ENCODE measurements at places on chromosomes 1 and 21. TPM values are rescaled to one million over a fixed set of nuclear protein-coding genes. Genes with fewer than 3 reads are reported as not detected.

The MCOLN3 gene
- not detected for total RNA-seq

The HRNR gene
- total RNA-seq, result not detected

The GNAT2 gene
- total RNA-seq, result not detected

The LY9 gene
- not detected for total RNA-seq

The CHAF1B gene
- total RNA-seq, result 0.46 TPM

The RCSD1 gene
- total RNA-seq, result 50.2 TPM

The BTG3 gene
- total RNA-seq, result 3.4 TPM

The BNIPL gene
- total RNA-seq, result 0.21 TPM

The SHISAL2A gene
- not detected for total RNA-seq

The GBP2 gene
- total RNA-seq, result 10.2 TPM

The CHI3L1 gene
- 0.39 TPM for total RNA-seq

The F13B gene
- not detected for total RNA-seq

The LCE1D gene
- total RNA-seq, result not detected

The LIN28A gene
- not detected for total RNA-seq

The DSCAM gene
- not detected for total RNA-seq

The UBXN10 gene
- 2.5 TPM for total RNA-seq

The OPRD1 gene
- not detected for total RNA-seq

DNA sequence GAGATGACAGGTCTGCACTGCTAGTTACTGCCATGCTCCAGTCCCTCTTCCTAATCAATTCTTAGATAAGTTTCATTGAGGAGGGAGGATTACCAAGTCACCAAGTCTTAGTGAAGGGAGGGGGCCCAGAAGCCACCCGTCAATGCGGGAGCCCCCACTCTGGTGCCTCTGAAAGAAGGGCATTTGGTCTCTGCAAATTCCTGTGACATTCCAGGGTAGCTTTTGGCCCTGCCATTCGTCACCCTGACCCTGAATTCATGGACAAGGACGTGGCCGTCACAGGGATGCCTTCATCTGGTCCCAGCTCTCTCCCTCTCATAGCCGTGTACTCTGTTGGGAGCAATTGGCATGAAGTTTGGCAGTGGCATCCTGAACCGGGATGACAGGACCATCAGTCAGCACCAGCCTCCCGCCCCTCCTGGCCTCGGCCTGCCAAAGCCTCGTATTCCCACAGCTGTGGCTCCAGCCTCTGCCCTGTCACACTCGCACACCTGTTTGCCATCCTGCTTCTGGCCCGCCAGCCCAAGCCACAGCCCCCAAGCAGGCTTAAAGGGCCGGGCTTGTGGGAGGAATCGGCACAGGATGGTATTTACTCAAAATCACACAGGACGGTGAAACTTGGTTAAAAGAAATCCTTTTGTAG, 150.7 kb downstream of the CLIC6 start:
- DNase-seq, result no peak

DNA sequence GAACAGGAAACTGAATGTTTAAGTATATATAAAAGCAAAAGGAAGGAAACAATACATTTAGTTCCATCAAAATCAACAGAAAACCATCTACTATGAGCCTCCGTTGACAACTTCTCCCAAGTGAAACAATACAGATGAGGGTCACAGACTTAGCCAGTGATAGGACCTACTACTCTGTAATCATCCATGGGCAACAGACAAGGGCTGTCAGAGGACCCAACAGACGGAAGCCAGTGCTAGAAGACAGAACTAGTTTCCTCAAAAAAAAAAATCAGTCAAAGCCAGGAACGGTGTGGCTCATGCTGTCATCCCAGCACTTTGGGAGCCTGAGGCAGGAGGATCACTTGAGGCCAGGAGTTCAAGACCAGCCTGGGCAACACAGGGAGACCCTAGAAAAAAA, 20.6 kb downstream of the RERE start:
- no peak for DNase-seq

- DNase-seq, result no peak
These were observed 71.9 kb downstream of the OBSCN start for GRCh38 chr1:228279722-228280105.

DNA sequence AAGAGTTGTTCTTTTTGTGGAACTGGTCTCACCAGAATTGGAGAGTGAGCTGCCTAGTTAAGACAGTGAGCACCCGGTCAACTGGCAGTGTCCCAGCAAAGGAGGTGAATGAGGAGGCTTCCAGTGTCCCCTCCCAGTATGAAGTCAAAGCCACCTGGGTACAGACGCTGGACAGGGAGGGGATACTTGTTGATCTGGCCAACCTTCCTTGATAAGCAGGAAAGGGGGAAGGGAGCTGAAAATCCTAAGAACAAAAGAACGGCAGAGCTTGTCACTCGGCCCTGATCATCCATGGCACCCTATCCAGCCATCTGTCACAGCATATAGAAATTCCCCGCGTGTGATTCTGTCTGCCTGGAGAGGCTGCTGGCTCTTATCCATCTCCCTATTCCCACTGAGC, 91.5 kb downstream of the SSBP3 start:
- DNase-seq, result no peak

- peak; percentile 60 for DNase-seq
These were observed 11.7 kb upstream of the HSD11B1 start for GRCh38 chr1:209692745-209693504.

DNA sequence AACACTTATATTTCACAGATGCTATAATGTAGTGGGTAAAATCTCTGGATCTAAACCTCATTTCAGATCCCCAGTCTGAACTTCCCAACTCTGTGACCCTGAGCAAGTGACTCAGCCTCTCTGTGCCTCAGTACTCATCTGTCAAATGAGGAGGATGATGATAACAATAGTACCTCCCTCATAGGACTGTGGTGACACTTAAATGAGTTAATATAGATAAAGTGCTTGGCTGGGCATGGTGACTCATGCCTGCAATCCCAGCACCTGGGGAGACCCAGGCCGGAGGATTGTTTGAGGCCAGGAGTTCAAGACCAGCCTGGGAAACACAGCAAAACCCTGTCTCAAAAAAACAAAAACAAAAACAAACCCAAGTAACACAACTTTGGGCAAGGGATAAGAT, 4.7 kb upstream of the ECE1 start:
- no peak for DNase-seq

- no peak for DNase-seq
These were observed 411.1 kb downstream of the PRDM2 start for GRCh38 chr1:14111121-14111520.

DNA sequence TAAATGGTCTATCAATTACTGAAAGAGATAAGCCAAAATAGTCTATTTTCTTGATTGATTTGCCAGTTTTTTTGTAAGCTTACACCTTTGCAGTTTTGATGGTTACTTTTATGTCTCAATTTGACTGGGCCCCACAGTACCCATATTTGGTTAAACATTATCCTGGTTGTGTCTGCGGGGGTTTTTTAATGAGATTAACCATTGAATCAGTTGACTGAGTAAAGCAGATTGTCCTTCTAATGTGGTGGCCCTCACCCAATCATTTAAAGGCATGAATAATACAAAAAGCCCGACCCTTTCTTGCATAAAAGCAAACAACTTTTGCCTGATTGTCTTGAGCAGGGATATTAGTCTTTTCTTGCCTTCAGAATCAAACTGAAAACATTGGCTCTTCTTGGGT, 650.0 kb upstream of the RGS18 start:
- no peak for DNase-seq

- peak; percentile 43 for DNase-seq
These were observed 38.1 kb upstream of the POU3F1 start for GRCh38 chr1:38084700-38085099.

GRCh38 chr1:21612057-21612456, 57.1 kb downstream of the RAP1GAP start:
- DNase-seq, result no peak

GRCh38 chr1:108719656-108720435, 7.1 kb downstream of the FNDC7 start:
- DNase-seq, result no peak

DNA sequence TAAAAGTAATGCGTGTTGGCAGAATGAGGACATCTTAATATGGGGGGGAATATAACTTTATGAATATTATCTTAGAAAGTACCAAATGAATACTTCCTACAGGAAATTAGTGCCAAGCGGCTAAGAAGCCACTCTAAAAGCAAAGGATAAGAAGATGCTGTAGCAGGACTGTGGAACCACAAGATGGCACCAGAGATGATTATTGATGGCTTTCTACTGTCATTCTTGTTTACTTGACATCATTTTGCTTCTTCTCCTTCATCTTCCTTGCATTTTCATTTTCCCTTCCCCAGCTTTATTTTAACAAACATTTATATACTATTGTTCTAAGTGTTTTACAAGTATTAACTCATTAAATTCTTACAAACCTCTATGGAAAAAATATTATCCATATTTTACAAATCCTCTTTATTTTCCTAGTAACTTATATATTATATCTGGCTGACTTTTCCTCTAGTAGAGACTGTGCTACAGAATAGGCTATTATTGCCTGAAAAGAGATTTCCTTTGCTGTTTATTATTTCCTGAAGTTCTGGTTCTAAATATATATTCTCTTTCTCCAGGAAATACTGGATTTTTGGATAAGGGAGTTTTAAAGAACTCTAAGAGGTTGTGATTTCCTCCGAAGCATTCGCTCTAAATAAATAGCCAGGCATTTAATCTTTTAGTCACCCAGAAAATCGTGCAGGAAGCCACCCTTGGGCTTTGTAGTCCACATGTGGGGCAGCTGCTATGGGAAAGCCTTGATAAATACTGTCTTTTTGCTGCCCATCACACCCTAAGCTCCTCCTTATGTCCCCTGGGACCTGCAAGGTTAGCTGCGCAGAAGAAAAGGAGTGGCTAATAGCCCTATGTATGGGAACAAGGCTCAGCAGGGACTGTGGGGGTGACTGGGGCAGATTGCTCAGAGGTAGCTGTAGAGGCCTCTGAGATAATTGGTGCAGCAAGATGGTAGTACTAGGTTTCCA, 69.8 kb downstream of the TPR start:
- no peak for DNase-seq

GRCh38 chr1:48560577-48560976, 88.6 kb upstream of the SPATA6 start:
- DNase-seq, result no peak

GRCh38 chr1:169160845-169161495, 54.5 kb downstream of the ATP1B1 start:
- DNase-seq, result no peak

GRCh38 chr1:41467673-41468072, 16.8 kb downstream of the EDN2 start:
- DNase-seq, result no peak

GRCh38 chr1:207896547-207896946, 14.4 kb downstream of the CD34 start:
- DNase-seq, result no peak

GRCh38 chr1:218025454-218025853, 259.6 kb upstream of the RRP15 start:
- DNase-seq, result no peak

GRCh38 chr1:35058988-35059387, 20.2 kb upstream of the ZMYM1 start:
- DNase-seq, result no peak
